NCI-H2081 (cell line): ENCODE measurements at places on chromosomes 4 and X.

DNA sequence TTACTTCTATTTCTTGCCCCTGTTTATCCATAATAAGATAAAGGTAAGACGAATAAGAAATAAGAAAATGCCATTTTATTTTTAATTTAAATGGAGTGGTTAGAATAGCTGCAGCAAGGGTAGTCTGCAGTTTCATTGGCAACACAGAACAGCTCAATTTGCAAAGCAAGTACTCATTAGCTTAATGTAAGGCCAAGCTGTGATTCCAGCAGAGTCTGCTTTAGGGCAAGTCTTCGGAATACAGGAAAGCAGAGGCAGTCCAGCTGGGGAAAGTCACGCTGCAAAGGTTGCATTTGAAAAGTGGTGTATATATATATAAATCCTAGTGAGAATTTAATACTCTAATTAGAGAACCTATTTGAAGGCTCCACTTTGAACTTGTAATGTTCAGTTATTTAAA, 59.0 kb downstream of the ANXA10 start:
- DNase-seq = no peak

- DNase-seq = peak; percentile 34
These were observed 325.7 kb downstream of the PCDH7 start for GRCh38 chr4:31045724-31046318.

DNA sequence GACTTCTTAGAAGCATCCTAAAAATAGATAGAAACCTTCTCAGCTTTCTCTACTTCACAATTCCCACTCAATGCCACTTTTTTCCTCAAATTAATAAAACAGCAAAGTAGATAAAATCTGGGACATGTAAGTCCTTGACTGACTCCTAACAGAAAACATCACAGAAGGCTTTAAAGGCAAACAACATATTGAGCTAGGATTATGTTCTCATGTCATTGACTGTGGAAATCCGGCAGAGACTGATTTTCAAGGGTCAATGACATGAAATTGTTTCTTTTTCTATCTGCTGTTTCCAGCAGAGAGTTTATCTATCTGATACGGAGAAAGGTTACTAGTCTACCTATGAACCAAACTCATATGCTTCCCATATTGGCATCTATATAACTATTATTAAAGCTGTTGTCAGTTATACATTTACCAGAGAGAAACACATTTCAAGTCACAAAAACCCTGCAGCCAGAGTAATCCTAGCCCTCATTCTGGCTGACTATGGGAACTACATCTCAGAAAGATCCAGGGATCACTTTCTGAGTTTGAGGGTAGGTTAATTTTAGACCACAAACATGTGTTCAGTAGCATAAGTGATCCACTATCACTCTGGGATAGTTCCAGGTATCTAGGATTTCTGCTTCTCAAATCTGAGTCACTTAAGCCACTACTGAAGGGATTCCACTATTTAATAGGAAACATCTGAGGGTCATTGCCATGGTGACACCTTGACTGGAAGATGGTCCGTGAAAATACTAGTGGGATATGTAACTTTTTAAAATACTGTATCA, 147.6 kb downstream of the PPP3CA start:
- DNase-seq = no peak

DNA sequence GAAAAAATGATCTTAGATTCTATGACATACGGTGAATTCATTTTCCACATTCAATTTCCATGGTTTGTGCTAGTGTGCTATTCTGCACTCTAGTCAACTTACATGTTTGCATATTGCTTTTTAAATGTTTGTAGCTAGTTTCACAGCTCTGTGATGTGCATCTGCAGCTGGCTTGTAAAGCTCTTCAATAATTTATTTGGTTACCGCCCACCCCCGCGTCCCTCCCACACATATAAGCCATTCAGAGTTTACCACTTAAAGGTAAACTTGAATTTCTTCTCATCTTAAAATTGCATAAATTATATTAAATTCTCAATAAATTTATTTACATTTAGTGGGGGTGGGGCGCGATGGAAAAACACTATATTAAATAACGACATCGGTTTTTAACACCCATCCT, 291 bp upstream of the NBDY start:
- DNase-seq = no peak

DNA sequence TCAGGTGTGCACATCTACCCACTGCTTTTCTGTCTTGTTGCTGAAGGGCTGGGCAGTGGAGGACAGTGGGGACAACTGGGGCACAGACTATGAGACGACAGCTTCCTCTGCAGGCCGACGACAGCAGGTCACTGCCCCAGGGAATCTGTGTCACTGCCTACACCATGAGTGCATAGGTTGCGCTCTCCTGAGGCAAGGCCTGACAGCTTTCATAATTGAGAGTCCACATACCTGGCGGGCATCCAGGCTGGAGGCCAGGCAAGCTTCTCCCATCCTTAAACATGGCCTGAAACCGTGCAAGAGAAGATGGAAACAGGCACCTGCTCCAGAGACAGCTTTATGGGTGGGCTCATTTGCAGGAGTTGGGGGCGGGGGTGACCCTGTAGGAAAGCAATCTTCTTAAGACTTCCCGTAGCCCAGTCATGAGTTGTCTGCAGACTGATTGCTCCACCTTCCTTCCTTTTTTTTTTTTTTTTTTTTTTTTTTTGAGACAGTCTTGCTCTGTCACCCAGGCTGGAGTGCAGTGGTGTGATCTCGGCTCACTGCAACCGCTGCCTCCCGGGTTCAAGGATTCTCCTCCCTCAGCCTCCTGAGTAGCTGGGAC, 2.9 kb downstream of the ANOS1 start:
- DNase-seq = no peak

DNA sequence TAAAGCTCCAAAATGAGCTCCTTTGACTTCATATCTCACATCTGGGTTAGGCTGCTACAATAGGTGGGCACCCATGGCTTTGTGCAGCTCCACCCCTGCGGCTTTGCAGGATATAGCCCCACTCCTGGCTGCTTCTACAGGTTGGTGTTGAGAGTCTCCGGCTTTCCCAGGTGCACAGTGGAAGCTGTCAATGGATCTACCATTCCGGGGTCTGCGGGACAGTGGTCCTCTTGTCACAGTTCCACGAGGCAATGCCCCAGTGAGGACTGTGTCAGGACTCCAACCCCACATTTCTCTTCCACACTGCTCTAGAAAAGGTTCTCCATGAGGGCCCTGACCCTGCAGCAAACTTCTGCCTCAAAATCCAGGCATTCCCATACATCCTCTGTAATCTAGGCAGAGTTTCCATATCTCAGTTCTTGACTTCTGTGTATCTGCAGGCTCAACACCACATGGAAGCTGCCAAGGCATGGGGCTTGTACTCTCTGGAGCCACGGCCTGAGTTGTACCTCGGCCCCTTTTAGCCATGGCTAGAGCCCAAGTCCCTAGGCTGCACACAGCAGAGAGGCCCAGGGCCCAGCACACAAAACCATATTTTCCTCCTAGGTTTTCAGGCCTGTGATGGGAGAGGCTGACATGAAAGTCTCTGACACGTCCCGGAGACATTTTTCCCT, 342.8 kb downstream of the FAM47B start:
- no peak for DNase-seq

GRCh38 chr4:39302901-39303300, 63.3 kb downstream of the RFC1 start:
- no peak for DNase-seq

- no peak for DNase-seq
These were observed 912.5 kb downstream of the C4orf33 start for GRCh38 chr4:130008461-130008860.
